ENCODE measurements at places on chromosomes 7 and 10.

DNA sequence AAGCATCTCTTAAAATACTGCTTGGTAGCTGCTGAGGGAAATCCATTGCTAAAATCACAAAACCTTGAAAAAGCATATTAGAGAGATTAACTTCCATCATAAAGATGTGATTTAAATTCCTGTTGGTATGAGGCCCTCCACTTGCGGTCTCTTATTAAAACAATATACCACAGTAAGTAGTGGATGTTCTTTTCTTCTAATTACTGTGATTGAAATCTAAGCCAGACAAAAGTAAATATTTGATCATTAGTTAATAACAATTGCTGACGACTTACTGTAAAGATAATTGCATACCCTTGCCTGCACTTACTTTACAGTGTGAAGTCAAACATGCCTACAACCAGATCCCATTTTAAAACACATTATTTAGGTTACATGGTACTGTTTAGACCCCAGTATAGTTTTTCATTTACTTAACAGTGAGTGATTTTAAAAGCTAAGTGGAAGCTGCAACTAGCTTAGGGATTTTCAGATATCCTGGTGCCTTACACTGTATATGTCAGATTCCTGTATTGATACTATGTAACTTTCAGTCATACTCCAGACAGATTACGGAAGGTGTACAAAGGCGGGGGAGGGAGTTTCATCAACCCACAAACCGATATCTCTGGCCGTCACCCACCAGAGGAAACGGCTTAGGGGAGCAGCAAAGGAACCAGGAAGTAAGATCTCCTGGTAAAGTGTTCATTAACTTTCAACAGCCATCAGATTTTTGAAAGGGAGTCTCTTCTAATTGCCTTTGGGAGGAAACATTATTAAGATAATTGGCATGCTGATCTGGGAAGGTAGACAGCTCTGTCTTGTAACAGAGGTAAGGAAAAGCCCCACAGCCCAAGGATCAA, 986 bp downstream of the NRP1 start:
- DNase-seq = no peak

DNA sequence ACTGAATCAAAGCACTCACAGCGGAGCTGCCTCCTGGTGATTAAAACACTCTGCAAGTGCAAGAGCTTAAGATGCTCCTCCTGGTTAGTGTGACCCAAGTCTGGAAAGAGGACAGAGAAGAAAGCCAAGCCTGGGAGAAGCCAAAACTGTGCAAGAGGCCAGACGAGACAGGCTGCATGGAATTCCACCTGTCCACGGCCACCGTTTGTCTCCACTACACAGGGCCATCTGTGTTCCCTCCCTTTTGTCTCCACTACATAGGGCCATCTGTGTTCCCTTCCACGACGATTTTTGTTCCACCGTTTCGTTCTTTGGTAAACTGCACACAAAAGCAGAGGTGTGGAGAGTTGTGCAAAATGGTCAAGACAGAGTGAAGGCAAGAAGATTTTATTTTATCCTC, 233.0 kb downstream of the DIP2C start:
- DNase-seq = peak; percentile 68

- DNase-seq = no peak
Observed at GRCh38 chr7:100678291-100678984, 4.9 kb downstream of the GNB2 start.

DNA sequence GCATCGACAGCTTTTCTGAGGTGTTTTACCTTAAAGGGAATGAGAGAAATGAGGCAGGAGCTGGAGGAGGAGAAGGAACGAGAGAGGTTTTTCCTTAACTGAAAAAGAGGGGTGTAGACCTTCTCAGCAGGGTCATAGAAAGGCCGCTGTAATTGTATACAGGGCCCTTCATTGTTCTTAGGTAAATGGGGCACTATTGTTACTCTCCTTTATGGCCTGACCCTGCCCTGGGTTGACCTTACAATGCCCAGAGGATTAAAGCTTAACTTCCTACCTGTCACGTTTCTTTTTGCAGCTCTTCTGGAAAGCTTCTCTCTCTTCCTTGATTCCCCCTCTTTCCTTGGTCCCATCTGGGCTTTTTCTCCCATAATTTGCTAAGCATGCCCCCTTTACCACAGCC, 13.7 kb upstream of the PDLIM1 start:
- DNase-seq = no peak

DNA sequence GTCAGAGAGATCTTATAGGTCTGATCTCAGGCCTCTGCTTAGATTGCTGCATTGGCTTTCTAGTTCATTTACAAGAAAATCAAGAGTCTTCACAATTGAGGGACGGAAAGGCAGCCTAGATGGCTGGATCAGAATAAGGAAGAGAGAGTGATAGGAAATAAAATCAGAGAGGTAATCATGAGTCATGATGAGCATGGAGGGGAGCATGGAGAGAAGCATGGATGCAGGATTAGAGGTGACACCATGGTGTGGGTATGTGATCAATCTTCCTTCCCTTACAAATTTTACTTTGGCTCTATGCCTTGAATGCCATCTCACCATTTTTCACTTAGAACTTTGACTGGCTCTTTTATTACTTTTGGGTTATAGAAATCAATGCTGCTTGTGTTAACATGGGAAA, 1.4 kb downstream of the BCCIP start:
- DNase-seq = no peak

DNA sequence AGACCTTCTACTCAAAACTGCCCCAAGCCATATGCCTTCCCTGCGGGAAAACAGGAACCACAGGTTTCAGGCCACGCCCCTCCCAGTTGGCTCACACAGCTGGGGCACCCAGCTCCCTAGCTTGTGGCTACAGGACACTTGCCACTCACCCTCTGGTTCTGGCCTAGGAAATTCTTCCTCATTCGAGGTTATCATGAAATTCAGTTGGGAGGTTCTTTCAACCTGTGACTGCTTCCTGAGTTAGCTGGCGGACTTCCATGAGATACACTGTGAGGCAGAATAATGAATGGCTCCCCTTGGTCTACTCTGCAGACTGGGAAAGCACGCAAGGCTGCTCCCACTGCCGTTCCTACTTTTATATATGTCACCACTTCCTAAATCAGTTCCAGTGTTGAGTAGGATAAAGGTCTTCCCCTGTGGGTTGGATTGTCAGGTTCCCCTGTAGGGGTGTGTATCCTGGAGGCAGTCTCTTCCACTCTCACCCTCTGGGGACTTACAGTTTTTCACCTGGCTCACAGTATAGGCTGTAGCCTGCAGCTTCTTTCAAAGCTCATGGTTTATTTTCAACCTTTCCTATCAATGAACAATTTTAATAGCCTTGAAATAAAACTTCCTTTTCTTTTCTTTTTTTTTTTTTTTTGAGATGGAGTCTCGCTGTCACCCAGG, 37.0 kb downstream of the GPR22 start:
- no peak for DNase-seq

GRCh38 chr10:1354809-1355710, 298.9 kb downstream of the WDR37 start:
- DNase-seq = no peak

DNA sequence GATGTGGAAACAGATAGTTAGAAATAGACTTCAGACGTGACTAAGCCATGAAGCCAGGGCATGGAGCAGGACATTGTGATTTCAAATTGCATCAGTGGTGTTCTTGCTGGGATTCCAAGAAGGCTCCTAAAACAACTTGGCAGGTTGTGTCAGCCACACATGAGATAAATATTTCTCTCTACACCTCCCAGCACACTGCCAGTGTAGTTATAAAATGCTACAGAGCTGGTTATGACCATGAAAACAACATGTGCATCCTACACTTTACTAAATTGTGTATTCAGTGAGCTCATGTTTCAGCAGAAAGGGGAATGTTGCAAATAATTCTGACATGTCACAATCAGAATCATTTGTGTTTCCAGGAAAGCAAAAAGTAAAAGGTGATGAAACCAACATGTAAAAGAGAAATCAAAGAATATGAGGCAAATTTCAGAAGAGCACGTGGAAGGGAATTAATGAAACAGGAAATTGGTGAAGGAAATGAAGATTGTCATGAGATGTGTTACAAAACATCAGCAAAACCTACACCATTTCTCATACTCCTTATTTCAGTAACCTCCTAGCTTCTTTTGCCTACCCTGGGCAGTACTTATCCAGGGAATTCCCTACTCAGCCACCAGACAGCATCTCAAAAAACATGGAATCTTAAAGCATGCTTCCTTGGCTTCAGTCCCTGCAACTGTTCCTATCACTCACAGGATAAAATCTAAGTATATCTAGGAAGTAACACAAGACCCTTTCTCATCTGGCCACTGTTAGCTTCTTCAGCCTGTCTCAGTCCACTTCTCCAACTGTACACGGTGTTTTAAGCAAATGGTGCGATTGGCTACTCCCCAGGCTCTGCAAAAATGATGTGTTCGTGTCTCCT, 5.8 kb upstream of the CYP3A7 start:
- DNase-seq = no peak

GRCh38 chr10:5987747-5988146, 10.4 kb upstream of the IL15RA start:
- no peak for DNase-seq

- DNase-seq = no peak
Observed at GRCh38 chr10:47118326-47118725, 181.7 kb upstream of the GDF10 start.

DNA sequence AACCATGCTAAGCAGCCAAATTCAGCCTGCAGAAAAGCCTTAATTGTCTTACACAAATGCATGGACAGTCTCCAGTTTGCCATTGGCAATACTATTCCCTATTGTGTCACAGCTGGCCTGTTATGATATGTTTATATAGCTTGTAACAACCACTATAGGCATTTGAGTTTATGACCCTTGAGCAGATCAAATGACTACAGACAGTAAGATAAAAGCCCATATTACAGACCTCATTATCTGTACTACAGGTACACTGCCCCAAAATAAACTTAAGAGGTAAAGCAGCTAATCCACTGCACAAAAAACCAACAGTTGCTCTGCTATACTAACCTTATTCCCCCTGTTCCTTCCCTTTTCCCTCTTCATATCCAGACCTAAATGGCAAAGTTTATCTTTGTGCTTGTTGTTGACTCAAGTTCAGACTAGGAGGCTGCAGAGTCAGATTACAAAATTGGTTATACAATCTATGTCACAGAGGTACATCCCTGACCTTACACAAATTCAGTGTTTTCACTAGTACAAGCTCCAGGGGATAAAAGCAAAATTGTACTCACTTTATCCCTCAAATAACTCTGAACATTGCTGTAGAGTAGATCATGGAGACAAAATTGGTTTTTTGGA, 218.4 kb downstream of the GRM8 start:
- DNase-seq = no peak

DNA sequence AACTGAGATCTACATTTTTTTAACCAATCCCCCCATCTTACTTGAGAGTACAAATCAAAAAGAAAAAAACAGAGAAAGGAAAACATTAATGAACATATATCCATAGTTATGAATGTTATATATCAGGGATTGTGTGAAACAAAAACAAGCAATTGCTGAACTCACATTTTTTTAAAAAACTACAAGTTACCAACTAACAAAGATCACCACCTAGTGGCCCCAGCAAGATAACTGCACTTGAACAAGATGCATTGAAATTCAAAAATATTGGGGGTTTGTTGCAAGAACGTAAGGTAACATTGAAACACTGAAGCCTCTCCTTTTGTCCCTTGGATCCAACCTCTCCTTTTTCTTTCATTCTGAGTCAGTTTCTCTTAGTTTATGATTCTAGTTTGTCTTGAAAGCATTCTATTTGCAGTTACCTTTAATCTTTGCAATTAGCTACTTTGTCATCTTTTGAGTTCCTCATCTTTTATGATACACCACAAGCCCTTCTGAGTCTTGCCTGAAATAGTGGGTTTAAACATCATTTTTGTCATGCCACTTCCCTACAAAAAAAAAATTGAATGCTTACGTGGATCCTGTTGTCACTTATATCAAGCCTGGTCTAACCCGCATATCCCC, 87.3 kb upstream of the TES start:
- DNase-seq = no peak

DNA sequence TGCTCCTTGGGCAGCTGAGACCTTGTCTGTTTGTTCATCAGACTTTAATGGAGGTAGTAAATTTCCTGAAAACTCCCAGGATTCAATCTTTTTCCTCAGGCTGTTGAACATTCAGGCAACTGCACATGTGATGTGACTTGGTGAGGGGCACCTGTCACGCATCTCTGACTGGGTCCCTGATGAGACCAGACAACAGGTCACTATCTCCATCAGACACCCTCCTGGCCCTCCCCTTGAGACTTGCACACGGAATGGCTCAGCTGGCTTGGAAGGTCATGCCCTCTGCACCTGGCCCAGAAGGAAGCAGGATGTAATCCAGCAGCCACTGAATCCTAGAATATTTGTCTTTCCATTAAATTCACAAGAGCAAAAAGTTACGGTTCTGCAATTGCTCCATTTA, 15.9 kb downstream of the AQP1 start:
- no peak for DNase-seq

DNA sequence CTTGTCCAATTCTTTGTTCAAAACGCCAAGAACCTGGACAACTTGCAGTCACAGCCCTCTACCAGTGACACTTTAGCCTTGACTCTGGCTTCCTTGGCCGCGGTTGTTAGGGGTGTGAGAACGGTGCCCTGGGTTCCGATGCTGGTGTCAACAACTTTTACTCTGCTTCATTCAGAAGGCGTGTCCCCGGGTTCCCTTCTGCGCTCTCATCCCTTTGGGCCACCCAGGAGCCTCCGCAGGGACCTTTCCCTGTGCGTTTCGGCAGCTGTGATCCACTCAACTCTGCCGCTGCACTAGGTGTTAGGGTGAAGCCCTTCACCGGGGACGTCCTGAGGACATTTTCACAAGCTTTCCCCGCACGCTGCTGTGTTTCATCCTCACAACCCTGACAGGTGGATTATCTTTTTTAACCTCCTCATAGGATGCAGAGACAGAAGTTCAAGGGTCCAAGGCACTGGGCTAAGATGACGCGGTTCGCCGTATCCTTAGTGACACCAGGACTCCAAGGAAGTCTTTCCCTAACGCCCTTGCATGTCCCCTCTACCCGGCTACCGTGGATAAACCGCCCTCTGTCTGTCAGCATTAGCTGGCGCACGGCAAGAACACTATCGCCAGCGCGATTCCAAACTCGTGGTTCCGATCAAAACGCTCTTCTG, 133.5 kb upstream of the SHH start:
- no peak for DNase-seq

DNA sequence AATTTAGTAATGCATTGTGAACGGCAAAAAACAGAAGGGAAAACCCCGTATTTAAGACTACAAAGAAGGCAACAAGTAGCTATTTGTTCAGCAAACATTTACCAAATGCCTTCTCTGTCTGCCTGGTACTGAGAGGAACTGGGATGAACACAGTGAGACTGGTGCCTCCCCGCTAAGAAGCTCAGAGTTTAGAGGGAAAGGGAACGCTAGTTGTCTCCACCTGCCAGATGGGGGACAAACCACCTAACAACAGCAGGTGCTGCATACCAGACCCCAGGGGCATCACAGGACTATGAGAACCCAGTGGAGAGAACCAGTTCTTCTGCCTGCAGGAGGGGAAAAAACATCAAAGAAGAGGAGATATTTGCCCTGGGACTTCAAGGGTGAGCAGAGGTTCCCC, 147.1 kb downstream of the SLC25A13 start:
- no peak for DNase-seq

DNA sequence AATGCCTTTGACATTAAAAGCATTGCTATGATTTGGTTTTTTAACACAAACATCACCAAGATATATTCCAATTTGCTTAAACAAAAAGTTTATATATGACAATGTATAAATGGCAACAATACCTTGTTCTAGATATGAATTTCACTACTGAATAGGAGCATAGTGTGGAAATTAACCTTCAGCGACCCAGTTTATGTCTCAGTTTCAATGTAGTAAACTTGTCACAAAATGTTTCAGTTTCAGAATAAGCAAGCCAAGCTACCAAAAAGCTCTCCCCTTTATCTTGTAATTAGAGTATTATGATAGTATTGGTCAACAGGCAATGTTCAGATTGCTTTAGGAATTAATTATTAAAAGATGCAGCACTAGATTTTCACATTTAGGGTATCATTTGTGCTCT, 99.6 kb upstream of the PCDH15 start:
- no peak for DNase-seq
